ENCODE measurements at places on chromosomes 11 and 22. TPM values are rescaled to one million over a fixed set of nuclear protein-coding genes. Genes with fewer than 3 reads are reported as not detected.

The CSF2RB gene
- not detected for polyA plus RNA-seq

The RASGRP2 gene
- polyA plus RNA-seq: 60.5 TPM

The RTN4R gene
- polyA plus RNA-seq: 10.6 TPM

The GRAP2 gene
- polyA plus RNA-seq: not detected

The GLYAT gene
- not detected for polyA plus RNA-seq

The KREMEN1 gene
- 2.6 TPM for polyA plus RNA-seq

The TLCD5 gene
- 5.2 TPM for polyA plus RNA-seq

The IGF2 gene
- 4.4 TPM for polyA plus RNA-seq

The CASP5 gene
- polyA plus RNA-seq: not detected

The PHETA2 gene
- polyA plus RNA-seq: 3.8 TPM

The TRPM5 gene
- polyA plus RNA-seq: not detected

The SHISA8 gene
- not detected for polyA plus RNA-seq

The DEFB131B gene
- not detected for polyA plus RNA-seq

The TIMM10B gene
- 30.8 TPM for polyA plus RNA-seq

The OR2D2 gene
- polyA plus RNA-seq: not detected

The SOX6 gene
- 0.66 TPM for polyA plus RNA-seq

The PLAAT5 gene
- polyA plus RNA-seq: 7.7 TPM

The KLHDC7B gene
- not detected for polyA plus RNA-seq

The DYNC2H1 gene
- 22.5 TPM for polyA plus RNA-seq

The NXPE2 gene
- not detected for polyA plus RNA-seq

The LRRC56 gene
- 0.73 TPM for polyA plus RNA-seq

The ARHGAP8 gene
- polyA plus RNA-seq: 60.8 TPM

The FJX1 gene
- polyA plus RNA-seq: 9.4 TPM

The NOX4 gene
- 1.9 TPM for polyA plus RNA-seq

The NRIP3 gene
- 3.2 TPM for polyA plus RNA-seq

The MS4A14 gene
- polyA plus RNA-seq: not detected

The DNHD1 gene
- 3.6 TPM for polyA plus RNA-seq

The SSTR3 gene
- not detected for polyA plus RNA-seq

The CCDC89 gene
- not detected for polyA plus RNA-seq

The PAMR1 gene
- polyA plus RNA-seq: 0.70 TPM
